HEK293T (cell line): ENCODE measurements at places on chromosomes 6 and 20.

GRCh38 chr6:1770968-1771723 is 161.4 kb downstream of the FOXC1 start:
- DNase-seq = no peak

GRCh38 chr6:166786704-166787293 is 159.7 kb upstream of the RPS6KA2 start:
- DNase-seq = peak; percentile 71

DNA sequence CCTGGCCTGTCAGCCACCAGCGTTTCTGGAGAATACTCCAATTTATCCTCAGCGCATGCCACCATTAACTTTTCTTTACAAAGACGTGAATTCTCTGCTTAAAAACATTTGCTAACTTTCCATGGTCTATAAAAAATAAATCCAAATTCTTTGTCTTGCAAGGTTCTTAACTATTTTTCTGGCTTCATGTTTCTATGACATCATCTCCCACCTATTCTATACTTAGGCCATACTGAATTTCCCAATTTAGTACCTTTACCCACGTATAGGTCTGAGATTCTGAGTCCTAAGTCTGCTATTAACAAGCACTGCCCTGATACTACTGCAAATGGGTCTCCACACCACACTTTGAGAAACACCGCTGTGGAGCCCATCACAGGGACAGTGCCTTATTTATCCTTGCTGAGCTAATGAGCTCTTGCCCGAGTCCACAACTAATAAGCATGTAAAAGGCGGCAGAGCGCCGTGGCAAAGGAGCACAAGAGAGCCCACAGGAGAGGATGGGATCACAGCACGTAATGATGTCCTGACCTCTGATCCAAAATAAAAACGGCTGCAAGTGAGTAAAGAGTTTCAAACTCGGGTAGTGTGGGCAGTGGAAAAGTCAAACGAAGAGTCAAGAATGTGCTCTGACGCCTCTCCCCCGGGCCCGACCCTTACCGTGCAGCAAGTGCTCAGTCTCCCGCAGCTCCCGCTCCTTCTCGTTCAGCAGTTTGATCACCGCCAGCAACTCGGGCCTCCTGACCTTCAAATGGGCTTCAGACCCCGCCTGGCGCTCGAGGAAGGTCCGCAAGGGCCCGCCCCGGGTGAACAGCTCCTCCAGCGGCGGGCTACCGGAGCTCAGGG is 519 bp downstream of the MTRF1L start:
- no peak for DNase-seq

DNA sequence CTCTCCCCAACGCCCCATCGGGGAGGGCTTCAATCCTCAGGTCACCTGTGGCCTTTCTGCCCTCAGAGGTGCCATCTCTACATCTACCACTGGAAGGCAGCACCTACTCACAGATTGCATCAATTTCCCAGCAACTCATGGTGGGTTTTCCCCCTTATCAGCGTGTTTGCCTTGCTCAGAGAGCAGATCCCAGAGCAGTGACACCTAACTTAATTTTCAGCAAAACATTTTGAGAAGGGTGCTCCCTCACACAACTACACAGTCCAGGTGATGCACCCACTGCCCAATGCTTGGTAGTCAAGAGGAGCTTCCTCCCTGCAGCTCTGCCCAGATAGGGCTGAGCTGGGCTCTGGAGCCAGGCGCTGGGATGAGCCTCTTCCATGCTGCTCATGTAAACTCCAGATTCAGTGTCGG is 48.2 kb downstream of the PLG start:
- peak; percentile 62 for DNase-seq

GRCh38 chr20:11030351-11030750 is 356.6 kb upstream of the JAG1 start:
- no peak for DNase-seq

DNA sequence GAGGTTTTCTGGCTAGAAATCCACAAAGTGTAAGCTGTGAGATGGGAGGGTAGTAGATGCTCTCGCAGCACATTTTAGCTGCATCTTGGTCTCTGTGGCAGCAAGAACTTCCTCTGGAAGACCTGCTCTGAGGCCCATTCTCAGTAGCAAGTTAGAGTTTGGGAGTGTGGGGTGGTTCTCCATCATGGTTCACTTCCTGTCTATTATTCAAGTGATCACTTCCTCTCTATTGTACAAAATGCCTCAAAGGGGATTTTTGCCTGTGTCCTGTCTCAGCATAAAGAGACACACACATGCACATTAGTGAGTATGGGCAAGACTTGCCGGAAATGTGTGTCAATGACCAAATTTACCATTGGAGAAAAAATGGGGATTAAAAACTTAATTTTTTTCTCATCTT is 42.5 kb downstream of the LYRM2 start:
- no peak for DNase-seq

DNA sequence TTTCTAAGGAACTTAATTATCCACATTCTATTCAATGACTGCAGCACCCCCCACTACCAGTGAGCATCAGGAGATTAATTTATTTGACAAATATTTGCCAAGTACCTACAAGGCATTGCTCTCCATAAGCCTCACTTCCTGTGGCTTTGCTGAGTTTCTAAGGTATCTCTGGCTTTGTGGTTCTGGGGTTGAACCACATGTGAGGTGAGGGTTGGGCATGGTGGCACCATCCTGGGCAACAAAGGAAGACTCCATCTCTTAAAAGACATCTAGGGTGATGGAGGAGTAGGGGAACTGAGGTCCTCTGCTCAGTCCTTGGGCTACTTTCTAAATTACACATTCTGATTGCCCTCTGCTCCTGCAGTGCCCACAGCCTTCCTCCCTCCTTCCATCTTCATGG is 25.5 kb upstream of the WFDC2 start:
- no peak for DNase-seq
